ENCODE measurements at places on chromosomes 11 and 22.

DNA sequence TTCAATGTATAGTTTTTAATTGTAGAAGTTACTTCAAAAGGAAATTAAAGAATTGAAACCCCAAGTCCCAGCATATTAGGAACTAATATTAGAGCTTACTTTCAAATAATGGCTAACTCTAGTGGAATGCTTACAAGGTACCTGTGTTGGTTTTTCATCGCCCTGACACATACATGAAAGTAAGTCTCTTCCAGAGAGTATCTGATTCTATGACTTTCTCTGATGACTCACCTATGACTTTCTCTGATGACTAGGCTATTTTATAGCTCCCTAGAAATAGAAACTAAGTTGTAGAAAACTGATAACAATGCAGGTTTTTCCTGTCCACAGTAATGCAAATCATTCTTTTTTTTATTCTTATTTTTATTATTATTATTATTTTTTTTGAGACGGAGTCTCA lies 33.6 kb upstream of the MMP7 start:
- no peak for DNase-seq

DNA sequence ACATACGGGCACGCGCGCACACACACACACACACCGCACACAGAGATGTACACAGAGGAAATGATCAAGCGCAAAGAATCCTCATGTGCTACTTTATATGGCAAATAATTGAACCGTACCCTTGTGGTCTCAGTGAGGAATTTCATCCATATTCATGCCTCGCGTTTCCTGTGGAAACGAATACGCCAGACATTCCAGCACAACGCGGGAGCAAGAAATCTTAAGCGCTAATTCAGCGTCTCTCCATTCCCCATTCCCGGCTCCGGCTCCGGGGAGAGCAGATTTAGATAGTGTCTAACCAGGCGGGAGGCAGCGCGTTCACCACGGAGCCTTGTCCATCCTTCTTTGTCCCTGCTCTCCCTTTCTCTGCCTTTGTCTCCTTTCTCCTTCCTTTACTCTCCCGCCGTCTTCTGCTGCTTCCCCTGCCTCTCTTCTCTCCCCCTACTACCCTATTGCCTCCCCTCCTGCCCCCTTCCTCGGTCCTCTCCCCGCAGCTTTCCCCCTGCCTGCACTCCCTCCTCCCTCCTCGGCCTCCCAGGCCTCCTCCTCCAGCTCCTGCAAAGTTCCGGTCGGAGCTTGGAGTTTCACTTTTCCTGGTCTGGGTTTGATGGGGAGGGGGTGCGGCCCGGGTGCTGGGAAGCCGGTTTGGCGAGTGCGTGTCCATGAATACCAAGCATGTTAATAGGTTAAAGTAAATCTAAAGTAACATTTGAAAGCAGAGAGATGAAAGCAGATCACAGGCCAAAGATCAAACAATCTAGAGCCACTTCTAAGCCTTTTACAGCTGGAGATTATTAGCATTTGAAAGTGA lies 579.3 kb downstream of the BUD13 start:
- no peak for DNase-seq

DNA sequence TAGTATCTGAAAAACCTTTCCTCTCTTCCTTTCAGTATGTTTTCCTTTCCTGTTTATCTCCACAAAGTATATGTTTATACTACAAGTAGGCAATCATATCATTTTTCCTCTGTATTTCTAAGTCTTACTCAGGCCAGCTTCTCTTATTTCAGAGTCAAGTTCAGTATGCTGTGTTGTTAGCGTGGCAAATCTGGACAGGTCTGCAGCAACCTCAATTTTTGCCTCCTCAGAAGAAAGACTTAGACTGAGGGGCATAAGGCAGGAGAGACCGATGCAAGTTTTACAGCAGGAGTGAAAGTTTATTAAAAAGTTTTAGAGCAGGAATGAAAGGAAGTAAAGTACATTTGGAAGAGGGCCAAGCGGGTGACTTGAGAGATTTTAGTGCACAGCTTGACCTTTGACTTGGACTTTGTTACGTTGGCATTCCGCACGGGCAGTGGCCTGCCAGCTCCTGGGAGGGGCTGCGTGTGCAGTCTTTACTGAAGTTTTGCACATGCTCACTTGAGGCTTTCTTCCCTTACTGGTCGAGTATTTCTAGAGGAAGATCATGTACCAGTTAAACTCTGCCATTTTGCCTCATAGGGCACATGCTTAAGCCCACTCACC lies 343.2 kb downstream of the NTM start:
- no peak for DNase-seq

DNA sequence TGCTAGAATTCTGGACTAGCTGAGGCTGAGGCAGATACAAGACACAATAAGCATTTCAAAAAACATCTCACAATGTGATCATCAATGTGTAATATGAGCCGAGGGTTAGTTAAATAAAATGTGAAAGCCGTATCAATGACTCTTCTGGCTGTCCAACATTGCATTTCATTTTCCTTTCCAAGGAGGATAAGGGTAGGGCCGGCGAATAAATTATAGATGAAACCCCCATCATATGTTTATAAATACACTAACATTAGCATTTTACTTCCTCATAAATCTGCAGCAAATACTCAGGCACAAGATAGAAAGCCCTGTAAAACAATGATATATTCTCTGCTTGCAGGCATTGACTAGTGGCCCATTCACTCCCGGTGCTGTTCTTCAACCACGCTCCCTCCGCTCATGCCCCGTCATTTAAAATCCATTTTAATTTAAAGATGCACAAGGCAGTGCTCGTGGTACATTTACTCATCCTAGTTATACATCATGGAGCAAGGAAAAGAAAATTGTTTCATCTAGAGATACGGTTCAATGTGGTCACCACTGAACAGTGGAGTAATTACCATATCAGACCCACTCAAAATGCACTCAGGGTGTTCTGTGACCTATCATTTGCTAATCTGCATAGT lies 59.9 kb upstream of the RCN1 start:
- DNase-seq, result no peak

DNA sequence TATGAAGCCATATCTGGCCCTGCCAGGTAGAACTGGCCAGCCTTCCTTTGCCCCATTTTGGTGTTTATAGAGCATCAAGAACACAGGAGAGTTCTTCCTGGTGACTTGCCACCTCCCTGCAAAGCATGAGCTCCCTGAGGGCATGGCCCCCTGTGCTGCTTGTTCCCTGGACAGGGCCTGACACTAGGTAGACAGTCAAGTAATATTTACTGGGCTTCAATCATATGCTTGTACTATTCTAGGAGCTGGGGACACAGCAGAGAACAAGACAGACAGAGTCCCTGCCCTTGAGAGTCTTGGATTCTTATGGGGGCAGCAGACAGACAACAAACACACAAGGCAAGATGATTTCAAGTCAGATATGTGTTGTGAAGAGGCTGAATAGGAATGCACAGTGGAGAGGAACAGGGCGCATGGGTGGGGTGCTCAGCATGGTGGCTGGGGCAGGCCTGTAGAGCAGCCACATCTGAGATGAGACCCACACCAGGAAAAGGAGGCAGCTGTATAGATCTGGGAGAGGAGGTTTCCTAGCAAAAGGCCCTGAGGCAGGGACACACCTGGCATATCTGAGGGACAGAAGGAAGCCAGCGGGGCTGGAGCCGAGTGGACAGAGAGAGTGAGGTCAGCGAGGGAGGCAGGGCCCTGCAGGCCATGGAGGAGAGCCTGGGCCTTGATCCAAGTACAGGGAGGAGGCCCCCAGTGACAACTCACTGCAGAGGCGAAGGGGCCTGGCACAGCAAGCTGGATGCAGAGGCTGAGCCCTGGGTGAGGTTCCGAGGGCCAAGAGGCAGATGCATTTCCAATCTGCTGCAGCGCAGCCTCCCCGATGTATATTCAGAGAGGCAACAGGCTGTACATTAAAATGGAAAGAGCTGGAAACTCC lies 10.2 kb upstream of the CBX6 start:
- no peak for DNase-seq

- no peak for DNase-seq
Observed at GRCh38 chr11:66987158-66987620, 12.1 kb downstream of the C11orf86 start.

GRCh38 chr11:76459299-76459698 lies 14.5 kb downstream of the EMSY start:
- DNase-seq, result no peak

GRCh38 chr11:129950101-129951091 lies 52.2 kb downstream of the PRDM10 start:
- no peak for DNase-seq

- peak; percentile 65 for DNase-seq
Observed at GRCh38 chr22:22422629-22423112, 85.9 kb downstream of the ZNF280B start.

- no peak for DNase-seq
Observed at GRCh38 chr11:61922539-61922938, 5.2 kb upstream of the RAB3IL1 start.

- no peak for DNase-seq
Observed at GRCh38 chr22:46491946-46492345, 45.5 kb downstream of the CELSR1 start.

- DNase-seq, result no peak
Observed at GRCh38 chr11:121996574-121996973, 119.4 kb downstream of the BLID start.

GRCh38 chr11:17986007-17986710 lies 26.7 kb downstream of the SERGEF start:
- no peak for DNase-seq

GRCh38 chr22:48869161-48869560 lies 958.5 kb downstream of the BRD1 start:
- DNase-seq, result no peak
